CD4-positive, alpha-beta T cell treated with Interleukin-6 at 100 ng/mL for 8 hours (primary cell): ENCODE measurements at places on chromosomes 7 and 10.

DNA sequence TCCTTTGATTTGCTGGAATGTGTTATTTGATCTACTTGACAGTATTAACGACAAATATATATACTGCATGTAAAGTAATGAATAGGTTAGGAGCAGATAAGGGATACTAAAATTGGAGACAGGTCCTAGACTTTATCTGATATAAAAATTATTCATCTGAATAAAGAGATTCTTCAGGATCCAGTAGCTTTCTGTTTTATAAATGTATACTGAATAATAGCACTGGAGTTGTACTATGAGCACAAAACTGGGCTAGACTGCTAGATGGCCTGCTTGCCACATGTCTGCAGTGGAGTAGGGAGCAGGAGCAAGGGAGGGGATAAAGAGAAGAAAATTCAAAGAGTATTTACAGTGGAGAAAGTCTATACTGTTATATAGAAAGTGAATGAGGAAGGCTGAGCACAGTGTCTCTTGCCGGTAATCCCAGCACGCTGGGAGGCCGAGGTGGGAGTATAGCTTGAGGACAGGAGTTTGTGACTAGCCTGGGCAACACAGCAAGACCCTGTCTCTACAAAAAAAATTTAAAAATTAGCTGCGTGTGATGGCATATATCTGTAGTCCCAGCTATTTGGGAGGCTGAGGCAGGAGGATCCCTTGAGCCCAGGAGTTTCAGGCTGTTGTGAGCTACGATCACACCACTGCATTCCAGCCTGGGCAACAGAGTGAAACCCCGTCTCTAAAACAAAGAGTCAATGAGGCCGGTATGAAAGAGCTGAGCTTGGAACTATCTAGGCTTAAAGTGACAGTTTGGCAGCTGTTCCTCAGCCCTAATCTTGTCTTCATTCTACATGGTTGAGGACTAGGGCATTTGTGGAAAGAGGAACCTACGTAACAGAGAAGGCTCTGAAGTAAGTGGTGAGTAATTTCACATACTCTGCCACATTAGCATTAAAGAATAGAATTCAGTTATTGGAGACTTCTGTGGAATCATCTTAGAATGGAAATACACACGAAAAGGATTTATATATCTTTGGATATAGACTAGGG lies 41.8 kb downstream of the CD36 start:
- no peak for DNase-seq

GRCh38 chr10:49353895-49354566 lies 41.9 kb downstream of the DRGX start:
- DNase-seq: no peak

- no peak for DNase-seq
Measured at GRCh38 chr10:117313641-117314040, 61.6 kb downstream of the PDZD8 start.

- no peak for DNase-seq
Measured at GRCh38 chr7:38413784-38414183, 140.3 kb upstream of the TARP start.

- DNase-seq: no peak
Measured at GRCh38 chr7:78472519-78472918, 673.9 kb downstream of the PHTF2 start.

- DNase-seq: no peak
Measured at GRCh38 chr7:6276911-6277408, 4.5 kb upstream of the CYTH3 start.

DNA sequence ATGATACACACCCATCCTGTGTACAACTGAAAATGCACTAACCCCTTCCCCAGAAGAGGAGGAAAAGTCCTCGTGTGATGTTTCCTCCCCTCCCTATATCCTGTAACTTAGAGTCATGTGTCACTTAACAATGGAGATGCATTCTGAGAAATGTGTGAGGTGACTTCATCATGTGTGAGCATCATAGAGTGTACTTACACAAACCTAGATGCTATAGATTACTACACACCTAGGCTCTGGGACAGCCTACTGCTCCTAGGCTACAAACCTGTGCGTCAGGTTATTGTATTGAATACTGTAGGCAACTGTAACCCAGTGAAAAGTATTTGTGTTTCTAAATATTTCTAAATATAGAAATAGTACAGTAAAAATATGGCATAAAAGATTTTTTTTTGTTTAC lies 98.6 kb upstream of the FAM180A start:
- DNase-seq: no peak

GRCh38 chr7:155919391-155920067 lies 107.3 kb upstream of the SHH start:
- no peak for DNase-seq

- no peak for DNase-seq
Measured at GRCh38 chr10:96655461-96656197, 64.7 kb downstream of the PIK3AP1 start.

GRCh38 chr7:37352974-37353948 lies 95.4 kb downstream of the ELMO1 start:
- peak; percentile 83 for DNase-seq

DNA sequence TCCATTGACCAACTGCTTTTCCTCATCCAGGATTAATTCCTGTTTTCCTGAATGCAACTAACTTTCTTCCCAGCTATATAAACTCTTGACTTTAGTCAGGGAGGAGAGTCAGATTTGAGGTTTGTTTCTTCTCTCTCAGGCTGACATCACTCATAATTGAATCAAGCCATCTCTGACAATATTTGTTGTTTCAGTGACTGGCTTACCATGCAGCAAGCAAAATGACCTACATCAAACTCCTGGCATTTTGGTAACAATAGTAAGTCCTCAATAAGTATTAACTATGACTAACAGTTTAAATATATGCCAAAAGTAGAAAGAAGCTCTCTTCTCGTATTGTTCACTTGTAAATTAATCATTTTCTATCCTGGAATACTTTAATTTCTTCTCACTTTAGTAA lies 625.7 kb upstream of the KCND2 start:
- DNase-seq: no peak

DNA sequence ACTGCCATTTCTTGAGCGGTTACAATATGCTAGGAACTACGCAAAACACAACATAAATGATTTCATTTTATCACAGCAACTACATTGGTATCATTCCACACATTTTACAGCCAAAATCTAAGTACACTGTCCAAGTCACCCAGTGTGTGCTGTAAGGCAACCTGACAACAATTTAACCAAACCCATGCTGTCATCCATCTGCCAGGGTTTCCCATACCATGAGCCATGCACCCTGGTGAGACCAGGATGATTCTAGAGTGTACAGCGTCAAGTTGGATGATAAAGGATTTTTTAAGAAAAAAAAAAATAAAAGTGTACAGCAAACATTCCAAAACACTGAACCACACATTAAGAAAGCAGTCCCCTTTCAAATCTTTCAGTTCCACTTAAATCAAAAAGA lies 52.9 kb downstream of the PIK3AP1 start:
- DNase-seq: no peak

DNA sequence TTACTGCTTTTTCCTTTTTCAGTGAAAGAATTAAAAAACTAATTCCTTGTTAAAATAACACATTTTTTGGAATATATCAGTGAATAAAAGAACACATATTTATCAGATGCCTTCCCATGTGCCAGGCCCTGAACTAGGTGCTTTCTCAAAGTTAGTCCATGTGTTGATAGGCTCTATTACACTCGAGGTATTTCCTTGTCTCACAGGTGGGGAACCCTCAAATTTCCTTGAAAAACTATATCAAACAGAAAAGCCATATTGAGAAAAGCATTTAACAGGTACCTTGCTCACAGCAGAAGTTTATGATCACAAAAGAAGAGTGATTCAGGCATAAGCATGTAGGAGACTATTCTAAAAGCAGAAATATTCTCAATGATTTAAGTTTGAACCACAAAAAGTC lies 75.6 kb upstream of the OGDHL start:
- no peak for DNase-seq

- DNase-seq: no peak
Measured at GRCh38 chr7:78588393-78588792, 789.8 kb downstream of the PHTF2 start.

GRCh38 chr7:129327076-129327475 lies 102.2 kb downstream of the AHCYL2 start:
- no peak for DNase-seq

DNA sequence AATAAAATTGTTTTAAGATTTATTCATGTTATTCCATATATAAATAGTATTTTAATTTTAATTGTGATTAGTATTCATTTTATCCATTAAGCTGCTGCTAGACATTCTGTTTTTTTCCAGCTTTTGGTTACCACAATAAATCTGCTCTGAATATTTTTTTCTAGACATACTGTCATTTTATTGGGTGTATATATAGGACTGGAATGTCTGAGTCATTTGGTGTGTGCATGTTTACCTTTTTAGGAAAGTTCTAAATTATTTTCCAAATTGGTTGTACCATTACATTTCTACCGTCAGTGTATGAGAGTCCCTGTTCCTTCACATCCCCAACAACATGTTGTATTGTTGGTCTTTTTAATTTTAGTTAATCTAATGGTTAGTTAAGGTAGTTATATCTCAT lies 1138.1 kb downstream of the REEP3 start:
- no peak for DNase-seq

DNA sequence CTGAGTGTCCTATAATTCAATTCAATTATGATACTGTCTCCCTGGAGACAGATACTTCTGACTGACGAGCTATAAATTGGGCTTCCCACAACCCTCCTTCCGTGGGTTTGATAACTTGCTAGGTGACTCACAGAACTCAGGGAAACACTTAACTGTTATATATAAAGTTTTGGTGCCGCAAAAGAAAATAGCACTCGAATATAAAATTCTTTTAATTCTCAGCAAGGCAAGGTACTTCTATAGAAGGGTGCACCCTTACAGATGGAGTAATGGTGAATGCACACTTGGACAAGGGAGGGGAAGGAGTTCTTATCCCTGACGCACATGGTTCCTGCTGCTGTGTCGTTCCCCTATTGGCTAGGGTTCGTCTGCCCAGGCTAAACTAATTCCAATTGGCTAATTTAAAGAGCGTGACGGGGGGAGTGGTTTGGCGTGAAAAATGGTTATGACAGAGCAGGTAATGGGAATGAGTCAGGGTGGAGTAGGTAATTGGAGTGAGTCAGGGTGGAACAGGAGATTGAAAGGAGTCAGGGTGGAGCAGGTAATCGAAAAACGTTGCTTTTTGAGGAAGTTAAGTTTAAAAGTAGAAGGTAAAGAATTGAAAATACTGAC lies 20.8 kb upstream of the GHITM start:
- no peak for DNase-seq

- DNase-seq: no peak
Measured at GRCh38 chr7:130365511-130366441, 14.5 kb upstream of the CPA1 start.

DNA sequence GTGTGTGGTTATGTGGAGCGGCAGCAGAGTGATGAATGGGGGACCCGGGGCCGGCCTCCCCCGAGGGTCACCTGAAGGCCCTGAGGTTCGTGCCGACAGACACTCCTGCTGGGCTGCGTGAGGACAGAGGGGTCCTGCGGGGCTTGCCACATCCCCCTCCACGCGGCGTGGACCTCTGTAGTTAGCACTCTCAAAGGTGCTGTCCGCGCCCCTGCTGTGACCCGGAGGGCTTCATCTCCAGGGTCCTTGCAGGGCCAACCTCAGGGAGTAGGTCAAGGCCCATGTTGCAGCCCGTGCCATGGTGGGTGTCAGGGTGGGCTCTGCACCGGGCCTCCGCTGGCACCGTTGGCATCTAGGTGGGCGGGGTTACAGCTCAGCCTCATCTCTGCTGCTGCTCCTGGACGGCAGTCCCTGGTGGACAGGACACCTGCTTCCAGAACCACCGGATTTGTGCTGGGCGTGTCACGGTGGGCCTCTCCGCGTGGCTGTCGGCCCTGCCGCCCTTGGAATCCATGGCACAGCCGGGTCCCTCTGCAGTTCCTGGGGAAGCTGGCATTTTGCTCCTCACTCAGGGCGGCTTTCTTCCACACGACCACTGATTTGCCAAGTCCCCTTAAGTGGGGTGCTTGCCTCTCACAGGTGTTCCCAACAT lies 19.8 kb upstream of the GET4 start:
- DNase-seq: no peak

DNA sequence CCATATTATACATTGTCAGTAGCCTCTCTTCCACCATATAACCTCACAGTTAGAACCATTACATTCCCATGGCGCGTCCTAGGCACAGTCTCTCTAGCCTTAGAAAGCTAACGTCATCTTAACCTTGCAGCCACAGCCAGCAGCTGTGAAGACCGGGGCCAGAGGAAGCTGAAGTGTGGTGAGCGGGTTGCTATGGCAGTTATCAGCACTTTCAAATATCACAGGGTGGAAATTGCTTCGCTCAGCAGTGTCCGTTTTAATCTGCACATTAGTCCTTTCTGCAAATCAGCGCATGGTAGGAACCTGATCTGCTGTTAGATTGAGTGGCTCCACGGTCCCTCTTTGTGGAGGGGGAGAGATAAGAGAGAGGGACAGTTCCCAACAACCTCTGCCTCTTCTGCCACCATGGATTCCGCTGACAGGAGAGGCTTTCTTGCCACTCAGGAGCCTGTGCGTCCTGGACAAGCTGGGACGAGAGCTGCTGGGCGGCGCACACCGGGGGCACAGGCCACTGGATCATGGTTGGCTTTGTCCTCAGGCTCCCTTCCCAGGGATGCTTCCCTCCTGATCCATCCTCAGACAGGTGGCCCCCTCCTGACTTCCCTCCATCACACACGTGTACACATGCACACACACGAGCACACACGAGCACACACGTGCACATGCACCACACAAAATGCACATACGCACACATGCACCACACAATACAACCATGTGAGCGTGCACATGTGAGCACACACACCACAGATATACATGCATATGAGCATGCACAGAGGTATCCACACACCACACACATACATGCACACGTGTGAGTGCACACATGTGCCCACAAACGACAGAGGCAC lies 93.8 kb downstream of the WDR37 start:
- DNase-seq: no peak

GRCh38 chr10:31930023-31930751 lies 1.6 kb upstream of the ARHGAP12 start:
- peak; percentile 45 for DNase-seq

- no peak for DNase-seq
Measured at GRCh38 chr10:11512596-11512995, 98.9 kb downstream of the USP6NL start.

GRCh38 chr10:5876181-5876768 lies 13.4 kb downstream of the ANKRD16 start:
- DNase-seq: no peak

DNA sequence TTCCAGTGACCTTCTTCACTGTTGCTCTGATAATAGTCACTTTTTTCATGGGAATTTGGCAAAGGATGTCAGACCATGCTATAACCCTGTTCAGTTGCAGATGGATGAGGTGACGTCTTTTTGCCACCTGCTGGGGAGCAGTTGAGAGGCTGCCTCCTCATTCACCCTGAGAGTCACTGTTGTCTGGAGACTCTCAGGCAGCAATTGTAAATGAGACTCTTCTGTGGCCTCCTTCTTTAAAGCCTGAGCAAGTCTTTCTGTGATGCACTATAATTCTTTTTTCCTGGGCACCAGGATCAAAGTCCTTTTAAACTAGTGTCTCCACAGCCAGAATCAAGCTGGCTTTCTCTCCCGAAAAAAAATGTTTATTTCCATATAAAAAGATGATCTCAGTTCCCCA lies 345.1 kb downstream of the ARL4A start:
- no peak for DNase-seq

- DNase-seq: no peak
Measured at GRCh38 chr10:1631282-1631681, 106.0 kb downstream of the ADARB2 start.
